ENCODE measurements at places on chromosomes 4 and X. TPM values are rescaled to one million over a fixed set of nuclear protein-coding genes. Genes with fewer than 3 reads are reported as not detected.

Gene POU3F4
- total RNA-seq: not detected

- no peak for ATAC-seq
Observed at GRCh38 chr4:35520059-35520458, 724.3 kb downstream of the ARAP2 start.

GRCh38 chr4:173168396-173169177 lies at the start of gene GALNT7:
Gene GALNT7 (plus strand): TSS chr4:173168811. CDS start chr4:173168836, 25 bp downstream.
- peak; percentile 75 for ATAC-seq

DNA sequence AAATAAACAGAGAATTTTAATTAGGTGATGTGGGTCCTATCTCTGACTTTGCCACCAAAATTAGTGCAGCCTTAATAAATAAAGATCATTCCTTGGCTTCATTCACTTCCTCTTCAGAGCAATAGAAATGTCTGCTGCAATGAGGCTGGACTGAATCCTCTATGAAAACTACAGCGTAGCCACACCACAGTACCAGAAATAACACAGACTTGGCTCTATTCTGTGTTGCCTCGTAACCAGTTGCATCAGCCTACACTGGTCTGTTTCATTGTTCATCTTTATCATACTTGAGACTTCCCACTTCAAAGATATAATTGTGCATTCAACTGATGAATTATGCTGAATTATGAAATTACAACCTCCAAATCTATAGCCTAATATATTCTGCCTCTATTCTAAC lies 15.8 kb downstream of the GLRA3 start:
- no peak for ATAC-seq

GRCh38 chr4:83757121-83757621 lies 221.3 kb downstream of the GPAT3 start:
- ATAC-seq: no peak

DNA sequence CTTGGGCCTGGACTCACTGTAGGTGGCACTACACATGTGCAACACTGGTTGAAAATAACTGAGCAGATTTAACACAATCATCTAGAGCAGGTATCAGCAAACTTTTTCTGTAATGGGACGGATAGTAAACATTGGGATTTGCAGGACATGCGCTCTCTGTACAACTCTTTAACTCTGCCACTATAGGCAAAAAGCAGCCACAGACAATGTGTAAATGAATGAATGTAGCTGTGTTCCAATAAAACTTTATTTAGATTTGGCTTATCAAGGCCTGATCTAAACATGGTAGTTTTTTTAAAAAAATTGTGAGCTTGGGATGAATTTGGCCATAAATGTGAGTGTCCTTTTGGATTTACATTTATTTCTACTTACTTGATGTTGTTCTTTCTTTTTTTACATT lies 407.3 kb downstream of the FAT4 start:
- no peak for ATAC-seq

Data from esophagus mucosa (tissue), 1 donor.